ENCODE measurements at places on chromosomes 4 and X. TPM values are rescaled to one million over a fixed set of nuclear protein-coding genes. Genes with fewer than 3 reads are reported as not detected.
A peak's percentile ranks its signal among the peaks of the same experiment; 100 is the strongest.

Gene EVC2
- total RNA-seq, result 3.0 TPM

- no peak for DNase-seq
Observed at GRCh38 chr4:72919937-72920336, 149.6 kb downstream of the COX18 start.

Gene MGARP
- 0.73 TPM for total RNA-seq

Gene MAPK10
- total RNA-seq, result 411 TPM

Gene USP17L22
- not detected for total RNA-seq

Gene PNPLA4
- 10.5 TPM for total RNA-seq

Gene TMSB15B
- total RNA-seq, result 33.6 TPM

Gene PLA2G12A
- total RNA-seq, result 26.8 TPM

Gene SMIM10
- total RNA-seq, result 1.1 TPM

Gene BANK1
- 0.54 TPM for total RNA-seq

Gene PKD2
- total RNA-seq, result 46.5 TPM

Gene SATL1
- total RNA-seq, result 2.6 TPM

DNA sequence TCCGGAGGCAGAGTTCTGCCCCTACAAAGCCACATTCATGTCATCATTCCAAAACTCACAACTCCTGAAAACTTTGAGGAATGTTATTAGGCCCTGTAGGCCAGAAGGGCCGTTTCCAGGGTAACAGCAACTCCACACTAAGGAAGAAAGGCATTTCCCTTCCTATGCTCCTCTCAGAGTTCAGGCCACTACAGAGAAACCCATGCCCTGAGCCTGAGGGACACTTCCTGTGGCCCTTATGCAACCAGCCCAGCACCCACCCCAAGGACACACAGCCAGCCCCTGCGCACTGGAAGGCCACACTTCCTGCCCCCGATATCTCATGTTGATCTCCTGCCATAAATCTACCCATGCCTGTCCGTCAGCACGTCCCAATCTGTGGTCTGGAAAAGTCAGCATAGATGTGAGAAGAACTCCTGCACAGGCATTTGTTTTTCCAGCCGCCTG lies 289.3 kb downstream of the BCOR start:
- DNase-seq, result no peak

DNA sequence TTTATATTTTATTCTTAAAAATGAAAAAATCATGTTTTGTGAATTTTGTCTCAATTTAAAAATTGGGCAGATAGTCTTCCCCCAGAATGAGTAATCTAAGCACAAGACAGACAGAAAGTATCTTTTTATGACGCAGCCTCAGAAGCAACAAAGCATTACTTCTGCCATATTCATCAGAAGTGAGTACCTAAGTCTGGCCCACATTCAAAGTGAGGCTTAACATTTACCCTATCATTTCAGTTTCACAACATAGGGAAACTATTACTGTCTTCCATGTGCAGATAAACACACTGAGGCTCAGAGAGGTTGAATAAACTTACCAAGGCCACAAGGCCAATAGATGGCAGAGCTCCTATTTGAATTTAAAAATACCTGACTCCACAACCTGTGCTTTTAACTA lies 4.4 kb upstream of the PRDX4 start:
- no peak for DNase-seq

Gene FRAS1
- total RNA-seq, result 28.4 TPM

Gene SLITRK4
- total RNA-seq, result 24.3 TPM

GRCh38 chr4:10577508-10578426 lies 106.8 kb downstream of the CLNK start:
- DNase-seq, result no peak

DNA sequence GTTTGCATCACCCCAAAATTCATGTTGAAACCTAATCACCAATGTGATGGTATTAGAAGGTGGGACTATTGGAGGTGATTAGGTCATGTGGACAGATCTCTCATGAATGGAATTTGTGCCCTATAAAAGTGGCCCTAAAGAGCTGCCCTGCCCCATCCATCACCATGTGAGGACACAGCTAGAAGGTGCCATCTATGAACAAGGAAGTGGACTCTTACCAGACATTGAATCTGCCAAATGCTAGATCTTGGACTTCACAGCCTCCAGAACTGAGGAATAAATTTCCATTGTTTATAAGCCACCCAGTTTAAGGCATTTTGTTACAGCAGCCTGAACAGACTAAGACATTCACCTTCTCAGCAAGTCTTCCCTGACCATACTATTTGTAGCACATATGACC lies 7.5 kb downstream of the PLA2G12A start:
- no peak for DNase-seq

Gene IL2
- not detected for total RNA-seq

GRCh38 chrX:153708415-153708814 lies 15.8 kb downstream of the BCAP31 start:
- no peak for DNase-seq

Gene NEIL3
- 6.2 TPM for total RNA-seq

DNA sequence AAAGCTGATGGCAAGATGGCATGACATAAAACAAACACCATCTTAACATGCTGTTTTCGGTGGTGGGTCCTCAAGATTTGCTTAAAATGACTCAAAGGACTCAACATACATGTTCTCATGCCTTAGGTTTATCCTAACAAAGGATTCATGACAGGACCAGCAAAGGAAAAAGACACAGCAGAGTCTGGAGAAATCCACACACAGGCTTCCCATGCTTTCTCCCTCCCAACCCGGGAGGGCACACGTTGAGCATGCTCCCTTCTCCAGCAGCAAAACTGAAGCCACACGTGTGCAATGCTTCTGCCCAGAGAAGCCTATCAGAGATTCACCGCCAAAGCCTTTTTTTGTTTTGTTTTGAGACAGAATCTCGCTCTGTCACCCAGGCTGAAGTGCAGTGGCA lies 39.9 kb downstream of the SAT1 start:
- DNase-seq, result no peak

- no peak for DNase-seq
Observed at GRCh38 chrX:100868273-100868672, 5.9 kb downstream of the NOX1 start.

DNA sequence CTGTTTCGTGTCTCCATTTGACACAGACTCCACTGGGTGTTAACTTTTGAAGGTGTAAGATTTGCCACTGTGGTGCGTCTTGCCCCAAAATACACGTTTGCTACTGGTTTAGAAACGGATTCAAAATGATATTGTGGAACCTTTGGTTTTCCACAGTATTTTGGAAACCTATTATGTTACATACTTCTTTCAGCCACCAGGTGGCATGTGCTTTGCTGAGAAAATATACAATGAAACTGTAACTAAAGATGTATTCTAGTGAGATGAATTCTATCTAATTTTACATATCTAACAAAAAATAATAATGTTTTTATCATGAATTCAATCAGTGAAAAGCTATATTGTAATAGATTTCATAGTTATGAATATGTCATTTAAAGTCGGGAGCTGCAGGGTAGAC lies 28.4 kb upstream of the SLITRK4 start:
- DNase-seq, result peak; percentile 2

GRCh38 chrX:15918003-15918402 lies 63.4 kb upstream of the AP1S2 start:
- no peak for DNase-seq

DNA sequence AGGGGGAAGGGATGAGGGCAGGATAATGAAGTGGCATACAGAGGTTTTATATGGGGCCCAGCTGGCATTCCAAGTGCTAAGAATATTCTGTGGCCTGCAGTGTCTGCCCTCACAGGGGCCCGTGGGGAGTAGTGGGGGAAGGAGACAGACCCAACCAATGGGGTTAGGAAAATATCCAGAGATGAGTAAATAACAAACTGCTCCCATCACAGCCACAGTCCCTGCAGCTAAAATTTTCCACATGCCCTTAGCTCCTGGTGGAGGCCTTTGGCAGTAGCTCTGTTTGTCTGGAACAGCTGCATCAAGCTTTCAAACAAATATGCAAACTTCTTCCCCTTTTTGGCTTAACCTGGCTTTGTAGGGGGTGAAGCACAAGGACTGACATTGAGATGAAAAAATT lies 3.1 kb downstream of the SRPX2 start:
- DNase-seq, result no peak

Gene ABCE1
- total RNA-seq, result 92.1 TPM

Gene EDA
- 4.8 TPM for total RNA-seq

Gene CT83
- not detected for total RNA-seq

Gene FGF5
- 26.1 TPM for total RNA-seq

Gene PLXNB3
- 3.3 TPM for total RNA-seq

- no peak for DNase-seq
Observed at GRCh38 chr4:73989031-73989430, 1.0 kb upstream of the PPBP start.

GRCh38 chrX:55716937-55717336 lies 612 bp upstream of the RRAGB start:
- no peak for DNase-seq

Gene CWH43
- not detected for total RNA-seq

Gene UGT2B11
- total RNA-seq, result not detected

GRCh38 chr4:107799669-107800450 lies 24.9 kb upstream of the SGMS2 start:
- no peak for DNase-seq

Gene TMEM144
- 4.0 TPM for total RNA-seq

Gene SH2D1A
- not detected for total RNA-seq

GRCh38 chr4:152684007-152684406 lies 4.2 kb upstream of the TMEM154 start:
- DNase-seq, result no peak

DNA sequence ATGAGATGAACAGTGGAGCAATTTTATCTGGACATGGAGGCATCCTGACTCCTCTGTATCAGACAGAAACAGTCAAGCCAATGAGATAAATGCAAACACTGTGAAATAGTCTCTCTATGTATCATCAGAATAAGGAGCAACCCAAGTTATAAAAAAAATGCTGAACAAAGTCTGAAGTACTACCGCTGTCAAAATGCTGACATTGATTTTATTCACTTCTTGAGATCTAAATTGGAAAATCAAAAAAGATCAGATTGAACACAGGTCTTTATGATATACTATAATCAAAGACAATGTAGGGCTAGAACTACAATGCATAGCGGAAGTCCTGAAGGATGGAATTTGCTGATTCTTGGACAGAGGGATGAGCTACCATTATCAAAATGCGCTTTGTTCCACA lies 76.1 kb downstream of the FTHL17 start:
- no peak for DNase-seq

DNA sequence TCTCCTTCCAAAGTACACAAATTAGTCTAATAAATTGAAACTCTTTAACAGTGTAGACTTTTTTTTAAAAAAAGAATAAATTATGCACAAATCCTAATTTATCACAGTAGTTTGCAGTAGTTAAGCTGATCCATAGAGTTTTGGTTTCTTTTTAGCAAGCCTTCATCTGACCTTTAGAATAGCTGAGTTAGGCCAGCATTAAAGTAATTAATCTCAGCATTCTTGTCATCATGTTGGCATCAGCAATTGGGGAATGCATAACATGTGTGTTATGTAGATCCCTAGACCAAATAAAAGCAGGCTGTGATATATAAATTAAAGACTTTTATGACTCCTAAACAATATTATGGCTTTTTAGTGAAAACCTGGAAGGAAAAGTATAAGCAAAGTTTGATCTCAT lies 426.5 kb upstream of the PABPC4L start:
- no peak for DNase-seq

DNA sequence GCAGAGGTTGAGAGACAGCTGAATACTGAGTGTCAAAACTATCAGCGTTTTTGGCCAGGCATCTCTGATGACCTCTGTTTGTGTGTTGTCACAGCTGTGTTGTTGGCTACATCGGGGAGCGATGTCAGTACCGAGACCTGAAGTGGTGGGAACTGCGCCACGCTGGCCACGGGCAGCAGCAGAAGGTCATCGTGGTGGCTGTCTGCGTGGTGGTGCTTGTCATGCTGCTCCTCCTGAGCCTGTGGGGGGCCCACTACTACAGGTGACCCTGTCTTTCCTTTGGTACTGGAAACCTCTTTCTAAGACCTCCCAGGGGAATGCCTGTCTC lies 86.9 kb downstream of the EGF start:
- DNase-seq, result no peak

GRCh38 chr4:148068065-148068911 lies 336.4 kb downstream of the ARHGAP10 start:
- DNase-seq, result no peak

- DNase-seq, result no peak
Observed at GRCh38 chrX:119758731-119759247, 401 bp downstream of the SOWAHD start.

DNA sequence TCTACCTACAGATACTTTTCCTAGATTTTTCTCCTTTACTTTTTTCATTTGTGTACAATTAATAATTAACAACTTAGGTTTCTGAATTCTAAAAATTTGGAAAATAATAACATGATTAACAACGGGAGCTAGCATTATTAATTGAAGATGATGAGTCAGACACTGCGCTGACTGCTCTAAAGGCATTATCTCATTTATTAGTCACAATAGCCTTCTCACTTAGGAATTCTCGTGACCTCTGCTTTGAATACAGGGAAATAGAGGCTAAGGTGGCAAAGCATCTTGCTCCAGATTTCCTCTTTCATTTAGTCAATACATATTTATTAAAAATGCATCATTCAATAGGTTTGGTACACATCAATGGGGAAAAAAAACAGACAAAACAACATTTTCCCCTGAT lies 441.3 kb downstream of the PCDH18 start:
- no peak for DNase-seq

- DNase-seq, result no peak
Observed at GRCh38 chr4:89259301-89260028, 48.1 kb downstream of the GPRIN3 start.

DNA sequence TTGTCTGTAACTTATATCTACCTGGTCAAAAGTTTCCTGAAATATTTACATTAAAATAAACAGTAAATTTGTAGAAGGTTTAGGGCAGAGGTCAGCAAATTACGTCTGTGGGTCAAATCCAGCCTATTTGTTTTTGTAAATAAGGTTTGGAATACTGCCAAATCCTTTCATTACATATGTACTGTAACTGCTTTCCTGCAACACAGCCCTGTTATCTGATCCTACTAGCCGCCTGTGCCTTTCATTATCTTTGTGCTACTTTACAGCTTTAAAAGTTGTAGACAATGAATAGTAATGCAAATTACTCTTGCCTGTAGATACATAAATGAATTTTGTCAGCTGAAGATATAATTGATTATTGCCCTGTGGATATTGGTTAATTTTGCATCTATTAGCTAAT lies 369.6 kb upstream of the SLC7A11 start:
- DNase-seq, result no peak

Gene CRMP1
- 278 TPM for total RNA-seq
